ENCODE measurements at places on chromosomes 13 and 19.

DNA sequence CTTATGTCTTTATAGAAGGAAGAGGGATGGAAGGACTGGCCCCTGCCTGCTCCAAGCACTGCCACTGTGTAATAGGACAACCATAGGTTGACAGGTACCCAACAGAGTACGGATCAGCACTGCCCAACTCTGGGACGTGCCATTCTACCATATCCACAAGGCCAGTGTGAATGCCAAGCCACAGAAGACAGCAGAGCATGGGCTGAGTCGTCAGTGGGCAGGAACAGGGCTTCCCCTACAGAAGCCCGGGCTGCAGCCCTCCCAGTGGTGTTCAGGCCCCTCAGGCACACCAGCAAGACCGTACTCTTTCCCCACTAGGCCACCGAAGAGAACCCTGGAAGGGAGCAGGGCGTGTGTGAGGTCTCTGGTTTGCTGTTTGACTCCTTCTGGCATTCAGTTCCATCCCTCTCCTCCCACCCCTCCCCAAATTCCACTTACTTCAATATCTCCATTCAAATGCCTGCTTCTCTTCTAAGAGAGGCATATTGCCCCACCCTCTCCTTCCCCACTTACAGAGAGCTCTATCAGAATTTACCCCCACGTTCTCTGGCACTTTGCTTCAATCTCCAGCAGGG is 209.4 kb downstream of the FOXO1 start:
- no peak for DNase-seq

- peak; percentile 94 for DNase-seq
Observed at GRCh38 chr19:662962-663681, at the start of gene RNF126. RNF126 (minus strand) TSS chr19:663214; CDS start chr19:663121, 93 bp downstream.

DNA sequence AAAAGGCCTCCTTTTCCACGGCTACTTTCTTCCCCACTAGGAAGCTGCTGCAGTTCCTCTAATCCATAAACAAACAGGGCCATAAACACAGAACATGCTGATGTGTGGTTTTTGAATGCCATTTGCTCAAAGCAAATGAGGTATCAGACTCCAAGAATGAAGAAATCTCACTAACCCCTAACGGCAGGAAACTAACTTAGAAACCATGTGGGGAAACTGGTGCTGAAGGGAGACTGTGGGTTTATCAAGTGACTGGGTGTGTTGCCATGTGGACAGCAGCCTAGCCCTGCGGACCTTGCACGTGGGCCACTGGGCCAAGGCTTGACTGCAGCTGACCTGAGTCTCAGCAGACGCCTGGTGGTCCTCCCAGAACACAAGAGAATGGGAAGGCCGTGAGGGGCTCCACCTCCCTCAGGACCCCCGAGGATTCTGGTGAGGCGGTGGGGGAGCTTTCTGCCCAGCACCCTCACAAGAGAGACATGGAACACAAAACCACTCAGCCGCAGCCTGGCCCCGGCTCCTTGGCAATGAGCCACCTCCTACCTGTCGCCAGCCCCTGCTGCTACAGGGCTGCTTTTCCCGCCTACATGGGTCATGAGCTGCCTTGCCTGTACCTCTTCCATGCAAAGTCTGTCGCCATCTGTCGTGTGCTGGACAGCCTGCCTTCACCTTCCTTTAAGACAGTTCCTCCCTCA is 10.6 kb downstream of the SLC15A1 start:
- no peak for DNase-seq

DNA sequence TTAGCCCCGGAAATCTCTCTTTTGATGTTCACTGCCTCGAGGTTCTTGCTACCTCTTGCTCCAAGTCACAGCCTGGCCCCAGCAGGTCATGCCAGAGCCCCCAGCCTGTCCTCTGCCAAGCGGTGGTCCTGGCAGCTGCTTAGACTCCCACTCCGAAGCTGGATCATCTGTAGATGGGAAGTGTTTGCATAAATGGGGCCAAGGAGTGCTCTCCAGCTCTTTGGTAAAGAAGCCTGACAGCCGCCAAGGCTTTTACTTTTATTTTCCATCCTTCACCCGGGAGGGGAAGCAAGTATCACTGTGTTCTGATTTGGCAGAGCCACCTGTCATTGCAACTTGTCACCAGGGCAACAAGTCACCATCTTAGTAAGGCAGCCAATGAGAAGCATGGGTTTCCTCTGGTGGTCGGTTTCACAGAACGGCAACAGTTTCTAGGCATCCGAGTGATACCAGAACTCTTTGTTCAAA is 10.6 kb upstream of the RETN start:
- no peak for DNase-seq

DNA sequence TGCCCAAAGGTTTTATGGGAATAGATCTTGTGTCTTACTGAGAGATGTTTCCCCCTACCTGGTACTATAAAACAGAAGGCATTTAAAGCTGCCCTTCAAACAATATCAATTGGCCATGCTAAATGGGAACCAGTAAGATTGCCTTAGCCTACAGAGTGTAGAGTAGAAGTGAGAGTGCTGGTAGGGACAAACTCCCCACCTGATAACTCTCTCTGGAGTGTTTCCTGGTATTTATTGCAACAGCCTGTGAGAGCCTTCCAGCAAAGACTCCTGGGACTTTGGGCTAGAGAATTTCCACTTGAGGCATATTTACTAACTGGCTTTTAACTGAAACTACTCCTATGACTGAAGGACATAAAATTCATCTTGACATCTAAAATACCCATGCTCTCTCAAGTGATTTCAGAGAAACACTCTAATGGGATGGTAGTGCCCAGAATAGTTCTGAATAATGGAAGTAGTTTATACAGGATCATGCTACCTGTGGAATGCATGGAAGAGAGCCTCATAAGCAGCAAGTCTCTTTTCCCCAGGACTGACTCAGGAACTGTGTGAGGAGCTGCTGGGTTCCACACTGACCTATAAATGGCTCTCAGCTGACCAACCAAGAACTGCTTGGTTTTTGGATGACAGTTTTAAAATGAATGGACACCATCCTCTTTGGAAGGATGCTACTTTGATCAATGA is 132.7 kb upstream of the SLITRK5 start:
- no peak for DNase-seq

DNA sequence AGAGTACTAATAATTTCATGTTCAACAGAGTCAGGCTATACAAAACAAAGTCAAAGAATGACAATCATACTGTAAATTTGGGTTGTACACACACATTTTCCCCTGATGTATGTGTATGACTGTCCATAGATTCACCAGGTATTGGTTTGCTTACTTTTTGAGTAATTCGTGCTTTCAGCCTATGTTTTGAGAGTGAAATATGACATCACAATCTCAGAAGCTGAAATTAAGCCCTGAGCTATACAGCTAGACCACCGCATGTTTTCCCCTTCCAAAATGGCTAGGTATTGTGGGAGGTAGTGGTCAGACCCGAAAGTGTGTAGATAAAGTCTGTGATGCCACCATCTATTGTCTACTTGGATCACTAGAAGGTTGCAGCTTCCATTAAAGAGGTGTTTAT is 102.8 kb downstream of the KATNAL1 start:
- no peak for DNase-seq

DNA sequence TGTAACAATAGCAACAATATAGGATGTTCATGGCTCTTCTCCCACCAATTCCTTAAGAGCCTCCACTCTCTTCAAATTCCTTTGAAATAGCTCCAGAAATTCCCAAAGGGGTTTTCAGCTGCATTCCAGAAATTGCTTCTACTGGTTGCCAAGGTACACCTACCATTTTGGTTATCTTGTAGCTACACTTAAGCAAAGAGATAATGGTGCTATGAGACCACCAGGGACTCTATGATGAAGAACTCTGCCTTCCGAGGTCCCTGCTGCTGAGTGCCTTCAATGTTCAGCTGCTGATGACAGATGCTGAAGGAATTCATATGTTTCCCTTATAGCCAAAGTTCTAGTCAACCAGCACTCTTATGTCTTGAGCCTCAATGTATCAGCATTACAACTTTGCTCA is 78.4 kb downstream of the POU4F1 start:
- no peak for DNase-seq

DNA sequence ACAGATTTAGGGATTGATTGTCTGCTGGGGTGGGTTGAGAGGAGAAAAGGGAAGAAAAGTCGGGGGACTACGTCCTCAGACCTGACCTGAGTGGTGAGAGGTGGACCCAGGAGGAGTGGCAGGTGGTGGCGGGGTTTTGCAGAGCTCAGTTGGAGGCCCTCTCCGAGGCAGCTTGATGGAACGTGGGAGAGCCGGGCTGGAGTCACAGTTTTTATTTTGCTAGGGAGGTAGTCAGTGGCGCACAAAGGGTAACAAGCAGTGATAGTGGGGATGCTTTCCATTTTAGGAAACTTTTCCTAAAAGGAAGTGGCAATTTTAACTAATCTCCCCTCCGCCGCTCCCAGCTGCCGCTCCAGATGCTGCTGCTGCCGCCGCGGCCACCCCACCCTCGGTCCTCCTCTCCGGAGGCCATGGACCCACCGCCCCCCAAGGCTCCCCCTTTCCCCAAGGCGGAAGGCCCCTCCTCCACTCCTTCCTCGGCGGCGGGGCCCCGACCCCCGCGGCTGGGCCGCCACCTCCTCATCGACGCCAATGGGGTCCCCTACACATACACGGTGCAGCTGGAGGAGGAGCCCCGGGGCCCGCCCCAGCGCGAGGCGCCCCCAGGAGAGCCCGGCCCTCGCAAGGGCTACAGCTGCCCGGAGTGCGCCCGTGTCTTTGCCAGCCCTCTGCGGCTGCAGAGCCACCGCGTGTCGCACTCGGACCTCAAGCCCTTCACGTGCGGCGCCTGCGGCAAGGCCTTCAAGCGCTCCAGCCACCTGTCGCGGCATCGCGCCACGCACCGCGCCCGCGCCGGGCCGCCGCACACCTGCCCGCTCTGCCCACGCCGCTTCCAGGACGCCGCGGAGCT is 1.1 kb upstream of the ZNF581 start:
- DNase-seq, result no peak

DNA sequence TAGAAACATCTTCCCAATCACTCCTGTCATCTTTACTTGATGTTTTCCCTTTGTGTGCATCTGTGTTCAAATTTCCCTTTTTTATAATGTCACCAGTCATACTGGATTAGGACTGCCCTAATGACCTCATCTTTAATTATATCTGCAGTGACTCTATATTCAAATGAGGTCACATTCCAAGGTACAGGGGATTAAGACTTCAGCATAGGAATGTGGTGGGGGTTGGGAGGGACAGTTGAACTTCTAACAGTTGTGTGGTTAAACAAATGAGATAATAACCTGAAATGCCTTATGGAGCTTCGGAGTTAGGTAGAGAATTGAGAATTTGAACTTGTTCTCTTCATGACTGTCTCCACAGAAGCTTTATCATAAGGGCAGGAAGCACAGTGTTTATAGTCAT is 23.0 kb downstream of the PAN3 start:
- DNase-seq, result peak; percentile 66

DNA sequence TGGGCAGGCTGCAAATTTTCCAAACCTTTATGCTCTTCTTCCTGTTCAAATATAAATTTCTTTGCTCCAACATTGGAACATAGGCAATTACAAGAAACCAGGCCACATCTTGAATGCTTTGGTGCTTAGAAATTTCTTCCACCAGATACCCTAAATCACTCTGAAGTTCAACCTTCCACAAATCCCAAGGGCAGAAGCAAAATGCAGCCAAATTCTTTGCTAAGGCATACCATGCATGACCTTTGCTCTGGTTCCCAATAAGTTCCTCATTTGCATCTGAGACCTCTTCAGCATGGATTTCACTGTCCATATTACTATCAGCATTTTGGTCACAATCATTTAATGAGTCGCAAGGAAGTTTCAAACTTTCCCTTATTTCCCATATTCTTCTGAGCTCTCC is 130.9 kb downstream of the DIAPH3 start:
- DNase-seq, result no peak

GRCh38 chr19:48826606-48827020 is 9.7 kb downstream of the HSD17B14 start:
- no peak for DNase-seq

DNA sequence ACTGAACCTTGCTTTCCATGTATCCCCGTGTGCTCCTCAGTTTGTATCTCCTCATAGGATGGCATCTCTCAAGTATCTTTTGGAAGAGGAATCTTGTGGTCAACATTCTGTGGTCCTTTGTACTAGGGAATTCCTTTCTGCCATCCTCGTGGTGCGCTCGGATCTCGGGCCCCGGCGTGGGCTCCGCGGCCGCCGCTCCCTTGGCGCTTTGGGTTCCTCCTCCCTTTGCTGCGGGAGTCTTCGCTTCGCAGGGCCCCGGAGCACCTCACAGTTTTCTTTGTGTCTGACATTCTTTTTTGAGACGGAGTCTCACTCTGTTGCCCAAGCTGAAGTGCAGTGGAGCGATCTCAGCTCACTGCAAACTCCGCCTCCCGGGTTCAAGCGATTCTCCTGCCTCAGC is 264.7 kb downstream of the IRS2 start:
- DNase-seq, result no peak

DNA sequence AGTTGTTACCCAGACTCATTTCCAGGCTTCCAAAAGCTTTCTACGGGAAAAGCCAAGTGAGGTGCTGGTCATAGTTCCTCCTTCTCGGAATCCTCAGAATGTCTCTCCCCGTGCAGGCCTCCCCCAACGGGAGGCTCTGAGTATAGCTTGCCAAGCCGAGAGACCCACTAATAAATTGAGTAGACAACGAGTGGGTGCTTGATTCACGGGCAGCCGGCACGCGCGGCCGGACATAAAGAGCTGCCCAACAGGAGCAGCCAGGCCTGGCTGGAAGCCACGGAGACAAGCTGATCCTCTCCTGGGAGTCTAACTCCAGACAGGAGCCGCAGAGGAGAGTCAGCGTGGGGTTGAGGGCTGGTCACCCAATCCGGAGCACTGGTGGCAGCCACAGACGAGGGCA is 43.4 kb upstream of the MEDAG start:
- peak; percentile 32 for DNase-seq

GRCh38 chr19:40225440-40226305 is 816 bp downstream of the CCNP start:
- no peak for DNase-seq

DNA sequence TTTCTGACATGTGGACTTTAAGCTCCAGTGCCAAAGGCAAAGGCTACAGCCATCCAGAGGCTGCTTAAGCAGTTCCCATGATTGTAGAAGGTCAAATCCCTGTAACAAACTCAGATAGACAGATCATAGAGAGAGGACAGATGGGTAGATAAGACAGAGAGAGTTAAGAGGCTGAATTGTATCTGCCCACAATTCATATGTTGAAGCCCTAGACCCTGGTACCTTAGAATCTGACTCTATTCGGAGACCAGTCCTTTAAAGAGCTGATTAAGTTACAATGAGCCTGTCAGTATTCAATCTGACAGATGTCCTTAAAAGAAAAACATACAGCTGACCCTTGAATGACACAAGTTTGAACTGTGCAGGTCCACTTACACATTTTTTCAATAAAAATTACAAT is 115.2 kb downstream of the RAP2A start:
- no peak for DNase-seq

DNA sequence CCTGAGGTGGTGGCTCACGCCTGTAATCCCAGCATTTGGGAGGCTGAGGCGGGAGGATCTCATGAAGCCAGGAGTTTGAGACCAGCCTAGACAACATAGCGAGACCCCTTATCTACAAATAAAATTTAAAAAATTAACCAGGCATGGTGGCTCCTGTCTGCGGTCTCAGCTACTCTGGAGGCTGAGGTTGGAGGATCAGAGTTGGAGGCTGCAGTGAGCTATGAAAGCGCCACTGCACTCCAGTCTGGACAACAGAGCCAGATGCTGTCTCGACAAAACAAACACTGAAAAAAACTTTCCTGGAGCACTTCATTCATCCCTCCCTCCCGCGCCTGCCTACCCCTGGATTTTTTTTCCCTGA is 665 bp upstream of the ATG4D start:
- no peak for DNase-seq

GRCh38 chr13:67095621-67096020 is 134.5 kb downstream of the PCDH9 start:
- no peak for DNase-seq

- DNase-seq, result no peak
Observed at GRCh38 chr13:39486758-39487157, 116.2 kb downstream of the LHFPL6 start.

GRCh38 chr13:46712524-46712923 is 84.4 kb downstream of the ESD start:
- DNase-seq, result no peak

All from fibroblast of skin of abdomen (primary cell).